ENCODE measurements at places on chromosomes 5 and 9.

DNA sequence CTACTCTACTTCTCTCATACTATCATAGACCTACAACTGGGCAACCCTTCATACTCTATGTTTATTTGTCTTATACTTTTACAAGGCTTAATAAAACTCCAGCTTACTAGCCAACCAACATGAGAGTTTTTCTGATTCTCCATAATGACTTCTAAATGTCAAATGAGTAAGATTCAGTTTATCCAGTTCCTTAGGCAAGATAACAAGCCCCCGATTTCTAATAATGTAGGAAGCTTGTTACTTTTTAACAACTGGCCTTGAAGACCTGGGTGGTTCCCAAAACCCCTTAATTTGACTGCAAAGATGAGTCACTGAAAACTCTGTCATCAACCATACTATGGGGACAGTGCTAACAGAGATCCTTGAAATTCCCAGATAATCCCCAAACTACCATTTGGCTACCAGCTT is 294.6 kb upstream of the ACTBL2 start:
- DNase-seq, result no peak

GRCh38 chr5:145780982-145781381 is 54.2 kb downstream of the PRELID2 start:
- no peak for DNase-seq

DNA sequence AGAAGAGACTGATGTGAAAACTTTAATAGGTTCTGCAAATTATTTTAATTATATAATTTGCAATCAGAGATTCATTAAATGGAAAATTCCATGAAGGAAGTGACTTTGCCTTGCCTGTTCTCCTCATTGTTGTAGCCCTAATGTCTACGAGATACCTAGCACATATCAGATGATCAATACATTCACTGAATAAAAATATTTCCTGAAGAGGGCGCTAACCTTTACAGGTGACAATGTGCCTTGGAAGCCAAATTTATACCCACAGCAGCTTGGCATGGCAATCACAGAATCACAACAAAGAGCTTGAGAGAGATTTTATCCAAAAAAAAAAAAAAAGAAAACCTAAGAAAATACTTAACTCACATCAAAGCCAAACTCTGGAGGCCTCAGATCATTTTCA is 17.4 kb downstream of the HAUS6 start:
- DNase-seq, result no peak

- DNase-seq, result no peak
Measured at GRCh38 chr9:444528-444927, 229.9 kb downstream of the DOCK8 start.

DNA sequence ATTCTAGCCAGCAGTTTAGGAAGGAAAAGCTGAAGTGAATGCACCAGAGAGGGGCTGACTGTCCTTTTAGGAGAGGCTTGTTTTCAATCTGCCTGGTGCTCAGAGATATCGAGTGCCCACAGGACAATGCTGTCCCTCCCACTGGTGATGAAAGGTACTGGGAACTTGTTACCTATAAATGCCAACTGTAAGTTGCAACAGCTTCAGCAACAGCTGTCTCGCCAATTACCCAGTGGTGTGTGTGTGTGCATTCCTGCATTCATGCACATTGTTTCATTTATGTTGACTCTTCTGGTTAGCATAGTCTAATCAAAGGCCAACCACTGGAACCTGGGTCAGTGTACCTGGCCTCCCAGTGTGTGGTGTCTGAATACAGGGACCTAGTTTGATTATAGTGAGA is 161.1 kb downstream of the CSNK1G3 start:
- DNase-seq, result no peak

- no peak for DNase-seq
Measured at GRCh38 chr5:109694451-109694891, 4.7 kb downstream of the MAN2A1 start.

DNA sequence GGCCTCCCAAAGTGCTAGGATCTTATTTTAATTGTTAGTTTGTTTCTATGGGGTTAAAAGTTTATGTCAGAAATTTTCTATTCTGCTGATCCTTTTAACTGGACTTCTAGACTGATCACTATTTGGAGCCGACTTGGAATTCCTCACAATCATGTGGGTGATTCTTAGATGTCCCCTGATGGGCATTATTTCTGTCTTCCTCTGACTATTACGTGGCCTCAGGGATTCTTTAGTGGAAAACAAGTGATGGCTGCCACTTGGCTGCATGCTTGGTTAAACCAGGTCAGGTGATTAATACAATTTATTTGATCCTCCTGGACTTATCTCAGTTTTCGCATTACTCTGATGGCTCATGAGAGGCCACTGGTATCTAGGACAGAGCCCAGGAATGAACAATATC is 32.2 kb upstream of the OR2S2 start:
- DNase-seq, result no peak

DNA sequence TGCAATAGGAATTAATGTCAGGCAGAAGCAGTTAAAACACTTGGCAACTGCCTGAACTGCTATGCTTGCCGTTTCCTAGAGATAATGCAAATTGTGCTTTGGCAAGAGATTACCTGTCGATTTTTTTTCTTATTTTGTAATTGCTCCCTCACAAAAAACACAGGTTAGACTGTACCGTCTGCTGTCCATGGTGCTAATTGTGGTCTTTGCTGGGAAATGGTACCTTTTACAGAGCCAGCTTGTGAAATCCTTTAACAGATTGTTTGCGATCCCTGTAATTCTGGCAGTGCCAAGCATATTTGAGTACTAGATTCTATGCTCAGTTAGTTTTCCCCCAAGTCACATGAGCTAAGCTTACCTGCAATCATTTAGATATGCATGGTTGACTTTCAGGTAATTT is 2125.8 kb upstream of the WWC1 start:
- no peak for DNase-seq

DNA sequence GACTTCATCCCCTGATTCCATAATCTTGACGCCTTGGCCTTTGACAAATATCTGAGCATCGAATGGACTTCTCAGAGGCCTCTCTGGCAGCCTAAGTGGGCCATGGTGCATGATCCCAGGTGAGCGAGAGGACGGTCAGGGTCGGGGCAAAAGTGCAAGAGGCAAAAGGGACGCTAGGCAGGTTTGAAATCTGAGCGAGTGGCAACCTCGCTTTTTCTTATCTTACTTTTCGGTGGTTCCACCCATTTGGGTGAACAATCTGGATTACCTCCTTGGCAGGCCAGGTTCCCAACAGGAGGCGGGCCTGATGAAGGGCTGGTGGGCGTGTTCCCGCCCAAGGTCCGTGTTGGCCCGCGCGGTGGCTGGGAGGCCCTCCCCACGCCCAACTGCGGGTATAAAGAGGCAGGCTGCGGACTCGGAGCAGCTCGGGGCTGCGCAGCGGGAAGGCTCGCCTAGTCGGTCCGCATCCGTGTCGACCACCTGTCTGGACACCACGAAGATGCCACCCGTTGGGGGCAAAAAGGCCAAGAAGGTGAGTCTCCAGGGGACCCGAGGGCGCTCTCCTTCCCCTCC is at the start of gene BHMT:
TSS of gene BHMT (plus strand) at position 423 of the 573 bp plus-strand sequence. CDS start at position 500, 77 bp downstream.
- no peak for DNase-seq

- DNase-seq, result no peak
Measured at GRCh38 chr9:83937861-83938455, 16.7 kb upstream of the KIF27 start.

- no peak for DNase-seq
Measured at GRCh38 chr5:28329176-28329575, 1290.8 kb upstream of the CDH9 start.

DNA sequence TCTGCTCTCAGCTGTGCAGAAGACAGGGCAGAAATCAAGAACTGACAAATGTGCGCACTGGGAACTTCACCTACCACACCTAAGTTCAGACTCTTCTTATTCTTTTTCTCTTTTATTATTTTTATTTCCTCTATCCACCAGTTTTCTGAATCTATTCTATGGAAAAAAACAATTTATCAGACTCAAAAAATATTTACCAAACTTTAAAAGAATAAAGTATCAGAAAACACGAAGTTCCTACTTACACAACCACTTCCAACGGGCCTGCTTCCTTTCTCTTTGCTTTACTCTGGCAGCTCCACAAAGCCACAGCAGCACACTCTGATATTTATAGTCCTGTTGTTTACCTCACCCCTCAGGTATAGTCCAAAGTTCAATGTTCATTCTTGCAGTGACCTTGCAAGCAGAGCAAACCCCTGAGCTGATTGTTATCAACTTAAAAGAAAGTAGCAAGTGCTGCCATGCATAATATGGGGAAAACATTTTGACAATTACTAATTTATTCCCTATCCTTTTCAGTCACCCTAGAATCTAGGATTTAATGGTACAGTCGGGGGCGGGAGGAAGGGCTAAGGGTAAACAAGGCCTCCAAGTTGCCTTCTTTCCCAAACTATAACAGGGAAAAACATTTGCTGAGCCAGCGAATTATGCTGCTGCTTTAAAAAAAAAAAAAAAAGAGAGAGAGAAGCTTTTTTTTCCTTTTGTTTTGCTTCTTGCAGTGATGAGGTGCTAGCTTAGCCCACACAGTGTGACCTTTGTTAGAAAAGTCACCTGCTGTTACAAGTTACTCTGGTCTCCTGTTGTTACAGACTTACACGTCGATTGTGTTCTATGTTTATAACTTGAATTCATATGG is at the start of gene SELENOP:
TSS of gene SELENOP (minus strand) at position 302 of the 856 bp plus-strand sequence. CDS start 3,539 bp downstream, outside the sequence.
- DNase-seq, result no peak

DNA sequence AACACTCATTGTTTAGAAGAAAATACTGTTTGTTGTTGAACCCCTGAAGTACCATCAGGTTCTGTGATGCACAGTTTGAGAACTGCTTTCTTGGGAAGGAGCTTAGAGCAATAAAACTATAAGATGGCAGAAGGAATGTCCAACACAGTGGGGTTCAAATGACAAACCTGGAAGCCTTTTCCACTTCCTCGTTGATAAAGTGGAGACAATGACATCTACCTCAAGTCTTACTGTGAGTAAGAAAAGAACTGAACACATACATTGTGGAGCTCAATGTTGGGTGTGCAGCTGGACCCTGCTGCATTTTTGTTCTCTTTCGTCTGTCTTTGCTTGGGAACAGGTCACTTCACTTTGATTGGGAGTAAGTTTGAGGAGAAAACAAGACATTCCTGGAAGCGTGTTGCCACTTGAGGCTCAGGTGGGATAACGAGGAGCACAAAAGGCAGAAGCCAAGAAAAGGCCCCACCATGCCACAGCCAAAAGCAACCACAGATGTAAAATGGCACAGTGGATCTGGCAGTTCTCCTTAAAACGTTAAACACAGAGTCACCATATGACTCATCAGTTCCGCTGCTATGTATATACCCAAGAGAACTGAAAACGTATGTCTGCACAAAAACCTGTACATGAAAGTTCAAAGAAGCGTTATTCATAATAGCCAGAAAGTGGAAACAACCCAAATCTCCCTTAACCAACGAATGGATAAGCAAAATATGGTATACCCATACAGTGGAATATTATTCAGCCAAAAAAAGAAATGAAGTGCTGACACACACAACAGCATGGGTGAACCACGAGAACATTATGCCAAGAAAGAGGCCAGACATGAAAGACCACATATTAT is 42.9 kb upstream of the SUB1 start:
- no peak for DNase-seq

GRCh38 chr9:134629061-134629585 is 12.5 kb upstream of the COL5A1 start:
- DNase-seq, result no peak

DNA sequence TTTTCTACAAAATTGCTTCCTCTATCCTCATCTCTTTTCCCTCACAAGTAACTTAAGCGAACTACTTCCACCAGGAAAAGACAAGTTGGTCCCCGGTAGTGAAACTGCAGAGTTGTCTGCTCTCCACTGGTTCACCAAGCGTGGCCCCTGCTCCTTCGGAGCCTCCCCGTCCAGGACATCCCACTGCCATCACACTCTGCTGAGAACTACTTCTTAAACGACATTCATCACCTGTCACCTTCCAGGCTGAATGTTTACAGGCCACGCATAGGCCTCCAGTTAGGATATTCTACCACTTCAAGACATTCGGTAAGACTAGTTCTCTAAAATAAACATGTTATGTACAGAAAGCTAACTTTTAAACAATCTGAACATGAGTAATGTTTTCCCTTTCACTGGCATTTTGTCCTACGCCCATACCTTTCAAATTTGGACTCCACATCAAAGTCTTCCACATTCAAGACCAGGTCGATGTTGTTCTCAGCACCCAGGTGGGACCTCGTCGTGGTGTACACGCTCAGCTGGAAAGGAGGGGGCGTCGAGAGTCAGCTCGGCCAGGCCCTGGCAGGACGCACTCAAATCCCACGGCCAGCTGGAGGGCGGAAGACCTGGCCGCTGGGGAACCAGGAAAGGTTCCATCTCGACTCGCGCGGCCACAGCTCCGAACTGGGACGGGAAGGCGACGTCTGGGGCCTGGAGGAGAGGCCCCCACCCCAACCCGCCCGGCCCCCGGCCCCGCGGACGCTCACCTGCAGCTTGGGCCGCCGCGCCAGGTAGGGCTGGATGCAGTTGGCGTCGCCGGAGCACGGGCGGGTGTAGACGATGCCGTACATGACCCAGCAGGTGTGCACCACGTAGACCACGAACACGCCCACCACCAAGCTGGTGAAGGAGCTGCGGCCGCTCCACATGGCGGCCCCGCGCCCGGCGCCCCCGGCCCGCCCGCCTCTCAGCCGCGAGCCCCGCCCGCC is 683 bp downstream of the CLPTM1L start:
- no peak for DNase-seq

GRCh38 chr5:79876456-79876855 is 114.6 kb downstream of the MTX3 start:
- DNase-seq, result no peak

DNA sequence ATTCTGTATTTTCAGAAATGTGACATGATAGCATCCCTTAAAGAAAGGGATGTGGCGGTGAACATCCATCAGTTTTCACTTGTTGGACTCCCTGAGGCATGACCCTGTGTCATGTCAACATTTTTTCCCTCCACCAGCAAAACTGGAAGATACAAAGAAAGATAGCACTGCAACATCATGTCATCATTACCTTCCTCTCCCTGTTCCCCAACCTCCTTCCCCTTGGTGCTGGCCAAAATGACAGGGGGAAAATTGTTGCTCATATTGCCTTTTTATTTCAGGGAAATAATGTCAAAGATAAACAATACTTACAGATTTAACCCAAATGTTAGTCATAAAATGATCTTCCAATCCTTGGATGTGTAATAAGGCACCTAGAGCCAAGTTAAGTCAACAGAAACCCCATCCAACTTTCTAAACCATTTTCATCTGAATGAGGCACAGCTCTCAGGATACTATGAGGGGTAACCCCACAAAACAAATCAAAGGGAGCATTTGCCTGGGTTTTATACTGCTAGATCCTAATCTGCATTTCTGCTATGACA is 644.3 kb downstream of the ACTL7B start:
- no peak for DNase-seq

- DNase-seq, result no peak
Measured at GRCh38 chr5:54257366-54258118, 52.8 kb downstream of the ARL15 start.
